ENCODE measurements at places on chromosomes 3 and 15. TPM values are rescaled to one million over a fixed set of nuclear protein-coding genes. Genes with fewer than 3 reads are reported as not detected.

Gene BDH1
- total RNA-seq = 18.9 TPM

Gene PIGBOS1
- total RNA-seq = 6.2 TPM

Gene P2RY14
- total RNA-seq = 4.8 TPM

DNA sequence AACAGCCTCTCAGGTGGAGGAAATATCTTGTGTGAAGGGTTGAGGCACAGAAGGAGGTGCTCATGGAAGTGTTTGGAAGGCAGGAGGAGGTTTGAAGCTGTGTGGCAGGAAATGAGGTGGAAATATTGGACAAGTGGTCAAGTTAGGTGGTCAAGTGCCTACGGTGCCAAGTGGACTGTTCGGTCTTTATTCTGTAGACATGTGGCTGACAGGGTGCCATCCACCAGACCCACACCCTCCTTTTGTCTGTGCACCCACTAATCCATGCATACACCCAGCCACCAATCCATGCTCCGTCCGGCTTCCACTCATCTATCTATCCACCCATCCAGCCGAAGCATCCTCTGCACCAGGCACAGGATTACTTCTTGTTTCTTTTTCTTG, 2.2 kb downstream of the SLC6A20 start:
- no peak for DNase-seq

- DNase-seq = no peak
Measured at GRCh38 chr3:100104817-100105413, 9.4 kb downstream of the FILIP1L start.

Gene VWA5B2
- not detected for total RNA-seq

- DNase-seq = no peak
Measured at GRCh38 chr3:25306705-25307104, 121.4 kb upstream of the RARB start.

- no peak for DNase-seq
Measured at GRCh38 chr15:71786673-71787072, 23.7 kb upstream of the NR2E3 start.

DNA sequence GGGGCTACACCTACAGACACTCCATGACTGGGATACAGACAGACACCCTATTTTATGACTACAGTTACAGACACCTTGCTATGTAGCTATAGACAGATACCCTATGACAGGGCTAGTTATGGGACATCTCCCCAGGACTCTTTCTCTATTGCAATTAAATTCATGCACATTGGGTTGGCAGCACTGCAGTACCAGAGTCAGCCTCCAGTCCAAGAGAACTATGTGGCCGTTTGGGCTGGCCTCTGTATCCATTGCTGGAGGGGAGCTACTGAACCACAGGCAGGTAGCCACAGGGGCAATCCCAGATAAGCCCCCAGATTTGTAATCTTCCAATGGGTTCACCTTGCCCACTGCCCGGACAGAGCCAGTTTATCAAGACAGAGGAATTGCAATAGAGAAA, 108.4 kb upstream of the SPATA16 start:
- DNase-seq = no peak

GRCh38 chr3:182618981-182619591, 174.2 kb upstream of the ATP11B start:
- DNase-seq = no peak

- no peak for DNase-seq
Measured at GRCh38 chr3:78003090-78003489, 963.2 kb downstream of the ROBO2 start.

DNA sequence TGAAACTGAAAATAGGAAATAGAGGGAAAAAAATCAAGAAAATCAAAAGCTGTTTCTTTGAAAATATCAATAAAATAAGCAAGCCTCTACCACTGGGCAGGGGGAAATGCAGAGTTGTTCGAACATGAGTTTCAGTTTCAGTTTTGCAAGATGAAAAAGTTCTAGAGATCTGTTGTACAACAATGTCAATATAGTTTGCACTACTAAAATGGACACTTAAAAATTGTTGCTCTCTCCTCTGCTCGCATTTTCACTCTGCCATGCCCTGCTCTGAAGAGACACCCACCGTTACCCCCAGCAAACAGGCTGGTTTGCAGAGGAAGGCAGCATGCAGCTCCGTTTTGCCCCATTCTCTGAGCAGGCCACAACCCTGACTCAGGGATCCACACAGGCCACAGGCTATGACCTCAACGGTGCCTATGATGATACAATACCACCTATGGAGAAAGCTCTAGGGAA, 64.5 kb downstream of the ZNF148 start:
- no peak for DNase-seq

GRCh38 chr3:153373606-153374005, 211.6 kb downstream of the RAP2B start:
- DNase-seq = no peak

DNA sequence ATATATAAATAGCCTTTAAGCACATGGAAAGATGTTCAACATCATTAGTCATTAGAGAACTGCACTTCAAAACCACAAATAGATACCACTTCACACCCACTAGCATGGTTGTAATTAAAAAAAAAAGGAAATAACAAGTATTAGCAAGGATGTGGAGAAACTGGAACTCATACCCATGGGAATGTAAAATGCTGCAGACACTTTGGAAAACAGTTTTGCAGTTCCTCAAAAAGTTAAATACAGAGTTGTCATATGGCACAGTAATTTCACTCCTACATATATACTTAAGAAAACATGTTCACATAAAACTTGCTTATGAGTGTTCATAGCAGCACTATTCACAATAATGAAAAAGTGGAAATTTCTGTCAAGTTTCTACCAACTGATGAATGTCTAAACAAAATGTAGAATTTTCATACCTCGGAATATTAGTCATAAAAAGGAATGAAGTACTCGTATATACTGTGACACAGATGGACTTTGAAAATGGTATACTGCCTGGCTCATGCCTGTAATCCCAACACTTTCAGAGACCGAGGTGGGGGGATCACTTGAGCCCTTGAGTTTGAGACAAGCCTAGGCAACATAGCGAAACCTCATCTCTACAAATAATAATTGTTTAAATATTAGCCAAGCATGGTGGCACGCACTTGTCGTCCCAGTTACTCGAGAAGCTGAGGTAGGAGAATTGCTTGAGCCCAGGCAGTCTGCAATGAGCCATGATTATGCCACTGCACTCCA, 28.1 kb downstream of the BCL2A1 start:
- DNase-seq = no peak

Gene LRRC15
- not detected for total RNA-seq

GRCh38 chr15:83066034-83066733, 868 bp downstream of the BTBD1 start:
- no peak for DNase-seq

GRCh38 chr3:190996181-190996775, 133.8 kb upstream of the GMNC start:
- no peak for DNase-seq

DNA sequence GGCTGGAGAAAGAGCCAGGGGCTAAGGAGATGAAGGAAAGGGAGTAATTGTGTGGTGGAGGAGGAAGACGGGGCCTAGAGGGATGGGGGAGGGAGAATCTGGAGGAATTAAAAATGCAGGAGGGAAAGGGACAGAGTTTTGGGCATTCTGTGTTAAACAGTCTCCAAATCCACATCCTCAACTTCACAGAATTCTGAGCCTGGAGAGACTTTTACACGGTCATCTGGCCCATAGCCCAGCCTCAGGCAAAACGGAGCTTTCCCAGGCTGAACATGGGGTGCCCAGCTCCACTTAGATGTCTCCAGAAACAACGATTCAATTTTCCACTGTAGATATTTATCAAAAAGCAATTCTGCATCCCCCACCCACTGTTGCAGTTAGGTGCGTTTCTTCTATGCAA, 137.6 kb upstream of the HACD2 start:
- no peak for DNase-seq

DNA sequence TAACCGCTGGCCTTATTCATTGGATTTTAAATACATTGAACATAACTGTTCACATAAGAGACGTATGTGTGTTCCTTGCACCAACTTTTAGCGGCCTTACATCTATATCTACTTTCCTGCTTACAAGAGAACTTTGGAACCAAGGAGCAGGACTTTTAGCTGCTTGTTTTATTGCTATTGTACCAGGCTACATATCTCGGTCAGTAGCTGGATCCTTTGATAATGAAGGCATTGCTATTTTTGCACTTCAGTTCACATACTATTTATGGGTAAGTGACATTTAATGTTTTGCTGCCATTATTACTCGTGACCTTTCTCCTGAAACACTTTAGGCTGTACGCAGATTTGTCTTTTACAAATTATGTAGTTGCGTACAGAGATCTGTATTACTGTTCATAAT, 47.1 kb downstream of the STT3B start:
- no peak for DNase-seq

DNA sequence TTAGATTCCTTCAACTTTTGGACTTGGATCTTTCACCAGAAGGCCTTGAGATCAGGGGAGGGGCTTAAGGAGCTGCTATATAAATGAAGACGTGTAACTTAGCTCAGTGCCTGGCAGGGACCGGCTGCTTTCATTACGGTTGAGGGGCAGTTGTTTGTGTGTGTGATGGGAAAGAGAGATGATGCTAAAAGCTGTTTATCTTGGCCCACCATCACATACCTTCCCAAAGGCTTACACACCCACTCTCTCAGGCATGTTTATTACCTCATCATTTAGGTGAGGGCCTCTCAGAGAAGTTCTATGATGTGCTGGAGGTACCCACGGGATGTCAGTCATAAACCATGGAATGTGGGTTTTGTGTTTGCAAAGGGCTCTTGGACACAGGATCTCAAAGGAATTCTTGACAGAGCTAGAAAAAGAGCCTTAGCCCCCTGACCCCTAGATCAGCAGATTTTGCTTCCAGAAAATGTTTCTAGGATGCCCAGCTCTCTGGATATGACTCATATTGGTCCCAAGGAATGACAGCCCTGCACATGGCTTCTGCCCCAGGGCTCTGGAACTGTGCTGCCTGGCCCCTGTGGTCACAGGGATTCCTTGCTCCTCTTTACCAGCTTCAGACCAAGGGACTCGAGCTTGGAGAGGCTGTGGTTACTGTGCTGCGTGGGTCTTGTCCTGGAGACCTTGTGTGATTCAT, 15.9 kb upstream of the SMAD3 start:
- no peak for DNase-seq

DNA sequence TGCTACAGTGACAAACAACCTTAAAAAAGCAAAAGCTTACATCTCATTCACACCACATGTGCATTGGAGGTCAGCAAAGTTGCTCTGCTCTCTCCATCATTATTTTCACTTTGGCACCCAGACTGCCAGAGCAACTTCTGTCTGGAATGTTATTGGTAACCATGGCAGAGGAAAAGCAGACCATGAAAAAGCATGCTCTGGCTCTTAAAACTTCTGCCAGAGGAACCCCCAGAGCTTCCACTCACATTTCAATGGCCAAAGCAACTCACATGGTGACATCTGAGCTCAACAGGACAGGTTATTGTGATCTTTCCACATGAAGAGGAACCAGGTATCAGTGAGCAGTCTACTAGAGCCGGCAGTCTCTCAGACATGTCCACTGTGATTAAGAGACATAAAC, 21.9 kb upstream of the FRMD5 start:
- no peak for DNase-seq

Gene TP63
- total RNA-seq = 4.1 TPM

DNA sequence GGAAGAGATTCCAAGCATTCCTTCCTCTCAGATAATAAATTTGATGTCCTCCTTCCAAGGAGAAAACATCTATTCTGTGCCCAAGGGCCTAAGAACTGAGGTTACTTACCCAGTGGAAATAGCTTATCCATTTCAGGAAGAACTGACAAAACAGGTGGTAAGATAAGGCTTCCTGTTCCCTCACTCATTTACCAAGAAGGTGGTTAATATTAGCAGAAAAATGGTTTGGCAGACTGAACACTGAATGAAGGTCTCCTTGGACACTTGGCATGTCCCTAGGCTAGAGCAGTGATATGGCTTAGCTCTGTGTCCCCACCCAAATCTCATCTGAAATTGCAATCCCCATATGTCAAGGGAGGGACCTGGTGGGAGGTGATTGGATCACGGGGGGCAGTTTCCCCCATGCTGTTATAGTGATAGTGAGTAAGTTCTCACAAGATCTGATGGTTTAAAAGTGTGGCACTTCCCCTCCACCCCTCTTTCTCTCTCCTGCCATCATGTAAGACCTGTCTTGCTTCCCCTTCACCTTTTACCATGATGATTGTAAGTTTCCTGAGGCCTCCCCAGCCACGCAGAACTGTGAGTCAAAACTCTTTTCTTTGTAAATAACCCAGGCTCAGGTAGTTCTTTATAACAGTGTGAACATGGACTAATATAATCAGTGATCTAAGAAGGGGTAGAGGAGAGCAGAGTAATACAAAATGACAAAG, 127.4 kb downstream of the ST8SIA2 start:
- DNase-seq = no peak

DNA sequence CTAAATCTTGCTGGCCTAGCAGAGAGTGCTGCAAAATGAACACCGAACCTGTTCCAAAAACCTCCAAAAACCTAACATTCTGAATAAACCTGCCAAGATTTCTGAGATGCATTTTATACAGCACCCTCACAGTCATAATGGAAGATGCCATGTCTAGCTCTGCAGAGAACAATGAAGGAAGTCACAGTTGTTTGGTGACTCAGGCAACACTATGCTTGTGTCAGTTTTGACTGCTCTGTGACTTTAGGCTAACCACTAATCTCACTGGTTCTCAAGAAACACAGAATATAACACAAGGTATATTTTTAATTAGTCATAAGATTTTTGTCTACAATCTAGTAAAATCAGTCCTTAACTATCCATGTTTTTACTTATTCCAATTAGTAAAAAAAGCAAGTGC, 606.6 kb downstream of the TBL1XR1 start:
- DNase-seq = no peak

Gene TM4SF18
- total RNA-seq = 0.55 TPM

GRCh38 chr3:143594206-143594605, 254.1 kb downstream of the SLC9A9 start:
- no peak for DNase-seq

DNA sequence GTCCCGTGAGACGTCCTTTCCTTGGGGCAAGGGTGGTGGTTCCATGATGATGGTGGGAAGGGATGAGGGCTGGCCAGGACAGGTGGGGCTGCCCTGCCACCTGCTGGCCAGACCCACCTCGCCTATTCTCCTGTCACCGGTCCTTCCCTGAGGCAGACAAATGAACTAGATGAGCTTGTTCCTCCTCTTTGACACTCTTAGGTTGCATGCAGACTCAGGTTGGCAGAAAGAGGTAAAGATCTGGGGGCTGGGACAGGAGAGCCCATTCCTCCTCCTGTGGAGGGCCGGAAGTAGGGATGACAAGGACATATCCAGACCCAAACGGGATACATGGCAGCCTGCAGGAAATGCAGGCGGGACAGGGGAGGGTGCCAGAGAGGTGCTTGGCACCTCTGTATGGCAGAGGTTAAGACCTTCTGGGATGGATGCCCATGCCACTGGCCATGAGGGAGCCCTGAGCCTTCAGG, 38.6 kb downstream of the ACSBG1 start:
- DNase-seq = peak; percentile 58

Gene PLXND1
- total RNA-seq = 95.3 TPM

Gene MYL3
- total RNA-seq = 2.1 TPM
